ENCODE measurements at places on chromosomes 16 and 17.

GRCh38 chr16:3017794-3018506 is at the start of gene CLDN6:
Gene CLDN6, minus strand, starts transcription at chr16:3018183. Its CDS starts 2,162 bp downstream, at chr16:3016021.
- DNase-seq: no peak

- DNase-seq: no peak
These were observed 12.5 kb downstream of the ERN2 start for GRCh38 chr16:23700509-23700908.

- no peak for DNase-seq
These were observed 16.9 kb downstream of the DHRS7B start for GRCh38 chr17:21143695-21144094.

DNA sequence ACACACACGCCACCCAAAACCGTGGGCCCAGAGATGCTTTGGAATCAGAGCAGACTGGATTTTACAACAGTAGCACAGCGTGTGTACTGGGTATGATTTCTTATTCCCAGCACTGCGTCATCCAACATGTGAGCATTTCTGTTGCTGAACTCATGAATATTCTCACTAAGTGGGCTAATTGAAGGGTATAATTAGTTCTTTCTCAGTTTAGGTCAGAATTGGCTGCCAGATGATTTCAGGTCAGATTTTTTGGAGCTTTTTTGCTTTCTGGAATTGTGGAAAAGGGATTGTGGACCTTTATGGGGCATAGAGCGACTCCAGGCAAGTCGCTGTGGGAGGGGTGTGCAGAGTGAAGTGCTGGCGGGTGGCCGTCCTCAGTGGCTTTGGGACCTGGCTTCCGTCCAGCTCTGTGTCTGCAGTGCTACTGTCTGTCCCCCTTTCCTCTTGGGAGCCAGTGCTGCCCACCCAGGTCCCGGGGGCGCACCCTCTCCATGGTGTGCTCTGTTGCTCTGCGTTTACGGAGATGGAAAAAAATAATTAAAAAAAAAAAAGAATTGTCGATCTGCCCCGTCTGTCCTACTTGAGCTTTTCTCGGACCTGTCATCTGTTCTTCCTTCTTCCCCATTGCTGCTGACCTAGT is 25.0 kb downstream of the FOXK2 start:
- DNase-seq: no peak

DNA sequence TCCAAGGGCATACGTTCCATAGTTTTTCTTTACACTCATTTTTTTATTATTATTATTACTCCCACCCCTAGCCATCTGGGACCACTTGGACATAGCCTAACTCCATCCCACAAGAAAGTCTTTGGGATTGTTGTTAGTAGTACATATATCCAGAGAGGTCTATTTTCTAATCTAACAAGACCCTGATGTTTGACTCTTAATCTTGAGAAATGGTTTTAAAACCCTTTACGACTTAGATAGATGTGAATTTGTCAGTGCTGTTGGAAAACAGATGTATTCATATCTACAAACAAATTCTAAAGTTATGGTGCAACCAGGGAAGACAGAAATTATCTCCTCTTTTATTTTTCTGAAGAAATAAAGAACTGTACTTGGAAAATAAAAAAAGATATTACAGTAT is 197.8 kb downstream of the CDH11 start:
- no peak for DNase-seq

DNA sequence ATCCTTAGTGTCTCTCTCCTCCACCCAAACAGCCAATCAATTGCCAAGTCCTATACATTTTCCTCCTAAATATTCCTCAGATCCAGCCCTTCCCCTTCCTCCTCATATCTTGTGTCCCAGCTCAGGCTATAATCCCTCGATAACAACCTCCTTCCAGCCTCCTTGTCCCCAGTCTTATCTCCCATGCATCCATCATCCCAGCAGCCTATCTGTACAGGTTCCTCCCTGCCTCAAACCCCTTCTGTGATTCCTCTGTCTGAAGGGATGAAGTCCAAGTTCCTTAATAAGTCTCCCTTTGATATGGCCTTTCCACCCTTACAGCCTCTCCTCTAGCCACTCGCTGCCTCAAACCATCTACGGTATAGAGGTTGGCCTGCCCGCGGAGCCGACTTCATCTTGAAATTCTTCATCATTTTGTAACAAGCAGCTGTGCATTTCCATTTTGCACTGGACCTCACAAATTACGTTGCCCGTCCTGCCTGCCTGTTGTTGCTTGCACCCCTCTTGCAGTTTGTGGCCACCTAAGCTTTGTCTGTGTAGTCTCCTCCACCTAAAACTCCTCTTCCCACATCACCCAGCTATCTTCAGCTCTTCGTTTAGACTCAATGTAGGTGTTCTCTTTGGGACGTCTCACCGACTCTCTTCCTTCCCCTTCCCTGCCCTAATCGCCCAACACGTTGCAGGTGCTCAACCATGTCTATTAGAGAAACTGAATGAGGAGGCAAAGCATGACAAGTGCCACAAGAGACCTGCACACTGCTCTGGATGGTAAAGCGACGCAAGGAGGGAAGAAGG is 786 bp upstream of the CDK5RAP3 start:
- no peak for DNase-seq

- DNase-seq: no peak
These were observed 76.2 kb downstream of the SPECC1 start for GRCh38 chr17:20085283-20085845.

GRCh38 chr17:31907342-31907962 is 5.9 kb upstream of the UTP6 start:
- DNase-seq: no peak

- no peak for DNase-seq
These were observed 112.6 kb downstream of the USP22 start for GRCh38 chr17:20930081-20930760.

- DNase-seq: no peak
These were observed 9.9 kb downstream of the KRTAP9-1 start for GRCh38 chr17:41199421-41200078.

DNA sequence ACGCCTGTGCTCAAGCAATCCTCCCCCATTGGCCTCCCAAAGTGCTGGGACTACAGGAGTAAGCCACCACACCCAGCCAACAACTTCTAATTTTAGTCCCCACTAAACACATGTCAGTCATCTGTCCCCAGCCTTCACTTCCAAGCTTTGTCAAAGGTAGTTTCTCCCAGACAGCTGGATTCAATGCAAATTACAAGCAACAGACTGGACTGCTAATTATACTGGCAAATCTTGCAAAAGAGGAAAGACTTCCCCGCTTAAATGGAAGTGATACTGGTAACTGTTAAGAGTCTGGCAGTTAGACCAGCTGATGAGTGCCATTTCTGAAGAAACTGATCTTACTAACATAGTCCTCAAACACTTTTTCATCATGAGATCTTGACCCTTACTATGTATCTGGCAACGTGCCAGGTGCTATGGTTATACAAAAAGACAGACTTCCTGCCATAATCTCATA is 8.2 kb upstream of the GGA2 start:
- peak; percentile 94 for DNase-seq

DNA sequence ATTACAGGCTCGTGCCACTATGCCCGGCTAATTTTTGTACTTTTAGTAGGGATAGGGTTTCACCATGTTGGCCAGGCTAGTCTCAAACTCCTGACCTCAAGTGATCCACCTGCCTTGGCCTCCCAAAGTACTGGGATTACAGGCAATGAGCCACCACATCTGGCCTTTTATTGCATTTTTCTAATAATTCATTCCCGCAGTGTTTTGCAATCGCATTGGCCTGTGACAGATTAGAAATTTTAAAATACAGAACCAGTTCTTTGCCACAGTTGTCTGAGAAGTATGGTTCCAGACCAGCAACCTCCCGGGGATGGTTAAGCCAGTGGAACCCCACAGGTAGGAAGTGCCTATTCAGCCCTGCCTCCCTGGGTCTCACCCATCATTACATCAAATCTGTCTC is 3.2 kb upstream of the CRHR1 start:
- no peak for DNase-seq

DNA sequence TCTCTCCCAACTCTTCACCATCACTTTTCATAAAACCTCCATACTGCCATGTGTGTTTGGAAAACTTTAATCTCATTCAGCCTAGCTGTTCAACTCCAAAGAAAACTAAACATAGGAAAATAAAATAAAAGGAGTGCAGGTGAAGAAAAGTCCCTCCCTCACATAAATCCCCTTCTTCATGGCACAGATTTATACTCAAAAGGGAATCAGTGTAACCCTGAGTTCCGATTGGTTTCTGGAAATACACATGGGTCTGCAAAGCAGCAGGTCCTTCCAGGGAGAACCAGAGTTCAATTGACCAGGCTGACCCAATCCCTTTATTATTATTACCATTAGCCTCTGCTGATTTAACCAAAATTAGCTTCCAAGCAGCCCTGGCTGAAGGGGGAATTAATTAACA is 8.9 kb upstream of the HOXB2 start:
- DNase-seq: no peak

GRCh38 chr17:63399856-63400255 is 46.2 kb downstream of the CYB561 start:
- no peak for DNase-seq

GRCh38 chr16:57113042-57113453 is 20.7 kb downstream of the CPNE2 start:
- DNase-seq: no peak

GRCh38 chr17:72989074-72989610 is 103.3 kb downstream of the SLC39A11 start:
- no peak for DNase-seq

- peak; percentile 5 for DNase-seq
These were observed 50.8 kb downstream of the TOM1L2 start for GRCh38 chr17:17921192-17922069.

DNA sequence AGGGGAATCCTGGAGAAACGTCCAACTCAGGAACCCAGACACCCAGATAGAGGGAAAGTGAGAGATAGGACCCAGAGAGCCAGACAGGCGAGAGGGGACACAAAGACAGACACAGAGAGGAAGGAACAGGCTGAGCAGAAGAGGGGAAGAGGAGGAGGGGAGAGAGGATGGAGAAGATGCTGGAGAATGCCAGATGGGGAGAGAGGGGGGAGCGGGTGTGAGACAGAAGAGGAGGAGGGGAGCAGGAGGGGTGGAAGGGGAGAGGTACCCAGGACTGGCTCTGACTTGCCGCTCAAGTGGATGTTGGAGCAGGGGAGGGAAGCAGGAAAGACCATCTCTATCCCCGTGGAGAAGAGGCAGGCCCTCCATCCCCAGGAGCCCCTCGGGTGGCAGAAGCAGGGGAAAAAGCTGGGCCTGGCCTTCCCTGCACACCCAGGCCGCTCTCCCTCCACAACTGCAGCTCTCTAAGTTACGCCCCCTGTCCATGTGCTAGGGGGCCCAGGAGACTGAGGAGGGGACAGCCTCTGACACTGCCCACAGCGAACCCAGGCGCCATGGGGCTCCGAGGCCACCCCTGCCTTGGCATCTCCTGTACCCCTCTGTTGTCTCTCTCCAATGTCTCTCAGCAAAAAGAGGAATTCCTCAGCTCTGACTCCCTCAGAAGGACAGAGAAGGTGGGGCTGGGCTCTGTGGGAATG is 4.8 kb downstream of the PPP1R9B start:
- no peak for DNase-seq

- DNase-seq: no peak
These were observed 951 bp upstream of the GPRC5C start for GRCh38 chr17:74430706-74431567.

DNA sequence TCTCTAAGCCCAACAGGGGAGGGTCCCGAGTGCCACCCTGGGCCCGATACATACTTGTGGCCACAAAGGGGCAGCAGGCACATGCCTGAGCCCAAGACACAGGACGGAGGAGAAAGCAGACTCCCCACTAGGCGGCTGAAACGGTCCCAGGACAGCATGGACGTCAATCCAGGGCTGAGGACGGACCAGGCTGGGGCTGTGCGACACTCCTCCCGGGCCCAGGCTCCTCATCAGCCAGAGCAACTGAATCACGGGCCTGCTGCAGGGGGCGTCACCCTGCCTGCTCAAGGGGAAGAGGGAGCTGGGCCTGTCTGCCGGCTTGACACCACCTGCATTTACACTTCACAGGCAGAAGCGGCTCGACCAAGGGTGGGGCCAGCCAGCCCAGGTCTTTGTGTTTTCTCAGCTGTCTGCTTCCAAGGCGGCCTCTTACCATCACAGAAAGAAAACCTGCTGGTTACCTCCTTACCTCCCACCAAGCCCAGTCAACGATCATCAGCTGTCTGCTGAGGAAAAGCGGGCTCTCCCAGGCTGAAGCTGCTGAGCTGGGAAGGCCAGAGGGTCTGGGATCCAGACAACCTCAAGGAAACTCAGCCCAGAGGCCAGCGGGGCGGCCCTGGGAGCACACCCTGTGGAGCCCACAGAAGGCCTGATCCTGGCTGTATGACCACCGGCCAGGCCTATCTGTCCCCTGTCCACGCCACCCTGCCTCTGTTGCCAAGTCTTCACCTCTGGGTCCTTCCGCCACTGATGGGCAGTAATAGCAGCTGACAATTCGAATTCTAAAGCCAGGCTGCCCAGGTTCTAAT is 26.4 kb downstream of the KIFC3 start:
- no peak for DNase-seq

DNA sequence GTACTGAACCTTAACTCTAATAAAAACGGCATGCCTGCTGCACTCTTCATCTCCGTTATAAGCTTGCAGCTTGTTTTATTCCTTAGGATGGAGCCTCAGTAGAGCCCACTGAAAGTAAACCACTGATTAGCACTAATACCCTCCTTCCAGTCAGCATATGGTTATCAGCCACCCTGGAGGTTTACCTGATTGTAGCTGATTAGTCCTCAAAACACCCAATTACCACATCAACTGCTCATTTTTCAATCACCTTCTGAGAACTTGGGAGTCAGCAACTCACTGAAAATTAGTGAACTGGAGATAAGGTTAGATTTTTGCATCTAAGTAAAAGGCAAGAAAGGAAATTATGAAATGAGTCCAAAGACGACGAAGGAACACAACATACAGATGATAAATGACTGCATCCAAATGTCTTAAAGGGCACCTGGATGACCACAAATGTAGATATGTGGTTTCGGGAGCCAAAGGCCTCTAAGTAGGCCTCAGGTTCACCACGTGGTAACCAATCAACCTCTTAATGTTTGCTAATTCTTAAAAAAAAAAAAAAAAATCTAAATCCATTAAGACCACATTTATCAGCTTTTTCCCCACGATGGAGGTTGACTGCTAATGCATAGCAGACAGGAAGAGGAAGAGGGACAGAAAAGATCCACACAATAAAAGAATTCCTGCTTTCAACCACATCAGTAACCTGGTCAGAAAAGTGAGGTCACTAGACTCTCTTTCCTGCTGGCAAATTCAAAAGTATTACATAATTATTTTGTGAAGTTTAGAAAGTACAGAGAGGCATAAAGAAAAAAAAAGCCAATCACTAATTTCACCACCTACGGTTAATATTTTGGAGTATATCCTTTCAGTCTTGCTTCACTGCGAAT is 28.0 kb downstream of the DCUN1D3 start:
- no peak for DNase-seq

DNA sequence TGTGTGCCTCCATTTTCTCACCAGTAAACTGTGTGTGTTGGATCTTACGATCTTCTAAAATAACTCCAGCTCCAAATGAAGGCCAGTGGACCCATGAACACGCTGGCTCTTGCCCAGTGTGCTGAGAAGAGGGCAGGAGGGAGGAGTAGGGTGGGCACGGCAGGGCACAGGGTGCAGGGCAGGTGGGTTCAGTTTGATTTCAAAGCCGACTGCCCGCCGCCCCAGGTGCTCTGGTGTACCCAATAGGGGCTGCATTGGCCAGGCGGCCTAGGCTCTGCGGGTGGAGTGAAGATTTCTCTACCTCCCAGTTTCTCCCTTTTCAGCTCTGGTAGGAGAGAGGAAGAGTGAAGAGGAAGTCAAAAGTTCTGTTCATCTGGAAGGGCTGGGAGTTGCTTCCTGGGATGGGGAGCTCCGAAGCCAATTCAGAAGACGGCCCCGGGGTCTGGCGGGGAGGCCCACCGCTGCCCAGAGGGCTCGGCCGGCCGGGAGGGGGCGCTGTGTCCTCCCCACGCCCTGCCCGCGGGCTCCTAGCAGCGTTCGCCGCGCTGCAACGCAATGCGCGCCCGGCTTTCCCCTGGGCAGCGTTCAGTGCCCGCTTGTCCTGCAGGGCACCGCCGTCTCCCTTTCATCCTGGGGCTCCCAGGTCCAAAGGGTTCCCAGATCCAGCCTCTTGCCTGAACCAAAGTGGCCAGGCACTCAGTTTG is 1.1 kb upstream of the CRHR1 start:
- no peak for DNase-seq
